MCF 10A (cell line): ENCODE measurements at places on chromosomes 2 and 18. TPM values are rescaled to one million over a fixed set of nuclear protein-coding genes. Genes with fewer than 3 reads are reported as not detected.

The NOL4 gene
- not detected in 2 replicates for total RNA-seq

The CHN1 gene
- 4.4 and 6.0 TPM in 2 replicates for total RNA-seq

GRCh38 chr18:25443776-25444175 lies 91.8 kb upstream of the ZNF521 start:
- no peak for DNase-seq

The OR6B2 gene
- not detected in 2 replicates for total RNA-seq

The STARD6 gene
- total RNA-seq, result not detected in 2 replicates

DNA sequence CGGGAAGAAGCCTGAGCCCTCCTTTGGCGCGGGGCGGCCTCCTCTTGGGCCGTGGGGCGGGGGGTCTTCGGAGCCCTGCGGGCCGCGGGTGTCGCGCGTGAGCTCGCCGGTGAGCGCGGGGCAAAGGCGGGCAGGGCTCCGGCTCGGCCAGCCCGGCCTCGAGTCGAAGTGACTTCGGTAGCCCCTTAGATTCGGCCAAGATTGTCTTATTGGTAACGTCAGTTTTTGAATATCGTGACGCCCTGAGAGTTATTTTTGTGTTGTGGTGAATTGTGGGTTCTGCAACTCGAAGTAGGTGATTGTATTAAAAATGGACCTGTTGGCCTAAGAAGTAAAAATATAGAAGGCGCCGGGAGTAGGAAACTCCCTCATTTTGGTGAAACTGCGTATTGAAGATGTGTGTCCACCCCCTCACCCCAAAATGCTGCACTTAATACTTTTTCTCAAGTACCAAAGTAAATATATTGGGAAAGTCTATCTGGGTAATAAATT lies 669 bp downstream of the MARCHF7 start:
- peak; percentile 28 for DNase-seq

- peak; percentile 38 for DNase-seq
Observed at GRCh38 chr18:457521-458412, 42.7 kb downstream of the COLEC12 start.

The DSG2 gene
- total RNA-seq, result 106 and 134 TPM in 2 replicates

- no peak for DNase-seq
Observed at GRCh38 chr18:22332590-22332989, 85.1 kb downstream of the CTAGE1 start.

The APCDD1 gene
- total RNA-seq, result 0.37 and 0.54 TPM in 2 replicates

DNA sequence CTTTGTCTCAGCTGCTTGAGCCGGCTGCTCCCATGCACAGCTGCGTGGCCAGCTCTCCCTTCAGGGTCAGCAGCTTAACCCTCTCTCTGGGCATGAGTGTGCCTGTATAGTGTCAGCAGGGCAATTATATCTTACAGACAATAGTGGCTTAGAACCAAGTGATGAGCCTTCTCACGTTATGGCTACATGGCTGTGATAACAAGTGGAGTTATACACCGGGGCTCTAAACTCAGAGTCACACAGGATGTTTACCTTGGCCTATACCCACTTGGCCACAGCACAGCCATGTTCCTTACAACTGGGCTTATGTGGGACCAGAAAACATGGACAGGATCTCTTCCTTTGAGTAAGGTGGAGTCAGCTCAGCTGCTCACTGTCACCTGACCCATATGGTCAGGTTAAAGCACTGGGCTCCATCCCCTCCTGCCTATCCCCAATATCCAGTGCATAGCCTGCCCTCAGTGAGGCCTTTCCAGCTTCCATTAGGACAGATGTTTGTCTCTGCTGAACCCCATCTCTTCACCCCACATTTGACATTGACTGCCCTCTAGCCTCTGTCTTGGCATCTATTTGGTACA lies 294.2 kb upstream of the NCKAP5 start:
- no peak for DNase-seq

The SIGLEC15 gene
- total RNA-seq, result not detected in 2 replicates

The GPR45 gene
- total RNA-seq, result not detected in 2 replicates

- DNase-seq, result no peak
Observed at GRCh38 chr2:17573804-17574175, 33.3 kb downstream of the VSNL1 start.

The UBE2F gene
- 116 and 125 TPM in 2 replicates for total RNA-seq

The SLC66A3 gene
- total RNA-seq, result 3.7 and 5.0 TPM in 2 replicates
